ENCODE measurements at places on chromosomes 6 and 20.

GRCh38 chr6:114580882-114581281, 238.1 kb upstream of the HS3ST5 start:
- DNase-seq: no peak

- DNase-seq: peak; percentile 13
These were observed 6.9 kb downstream of the SESN1 start for GRCh38 chr6:109087661-109088264.

DNA sequence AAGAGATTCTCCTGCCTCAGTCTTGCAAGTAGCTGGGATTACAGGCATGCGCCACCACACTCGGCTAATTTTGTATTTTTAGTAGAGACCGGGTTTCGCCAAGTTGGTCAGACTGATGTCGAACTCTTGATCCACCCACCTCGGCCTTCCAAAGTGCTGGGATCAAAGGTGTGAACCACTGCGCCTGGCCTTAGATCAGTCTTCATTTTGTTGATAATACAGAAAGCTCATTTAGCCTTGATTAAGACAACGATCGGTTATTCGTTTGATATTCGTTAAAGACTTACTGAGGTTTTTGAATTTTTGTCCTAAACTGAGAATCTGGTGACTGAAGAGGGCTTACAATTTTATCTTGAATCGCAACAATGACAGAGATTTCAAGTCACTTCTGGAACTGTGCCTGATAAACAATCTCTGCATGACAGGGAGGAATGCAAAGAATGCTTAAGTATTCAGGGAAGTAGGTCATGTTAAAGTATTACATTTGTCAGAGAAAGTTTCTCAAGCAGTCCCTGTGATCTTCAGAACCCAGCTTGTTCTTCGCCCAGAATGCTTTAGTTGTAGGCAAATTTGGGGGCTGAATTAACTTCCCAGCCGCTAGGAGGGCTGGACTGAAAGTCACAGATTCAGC, 14.8 kb downstream of the AKAP12 start:
- DNase-seq: peak; percentile 24

- DNase-seq: no peak
These were observed 337.2 kb downstream of the SMOC2 start for GRCh38 chr6:168778201-168778600.

GRCh38 chr20:21436205-21436604, 38.9 kb upstream of the NKX2-4 start:
- DNase-seq: peak; percentile 91

- DNase-seq: no peak
These were observed 517.5 kb downstream of the PREX1 start for GRCh38 chr20:48310305-48310704.

DNA sequence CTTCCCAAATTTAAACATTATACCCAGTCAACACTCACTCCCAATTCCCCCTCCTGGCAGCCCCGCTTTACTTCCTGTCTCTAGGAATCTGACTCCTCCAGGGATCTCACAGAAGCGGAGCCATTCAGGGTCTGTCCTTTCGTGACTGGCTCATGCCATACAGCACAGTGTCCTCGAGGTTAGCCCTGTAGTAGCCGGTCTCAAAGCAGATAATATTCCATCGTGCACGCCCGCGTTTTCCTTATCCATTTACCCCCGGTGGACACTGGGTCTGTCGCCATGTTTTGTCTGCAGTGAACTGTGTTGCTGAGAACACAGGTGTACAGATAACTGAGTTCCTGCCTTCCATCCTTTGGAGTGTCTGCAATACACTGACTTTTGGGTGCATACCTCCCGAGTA, 95.3 kb downstream of the TTLL2 start:
- DNase-seq: no peak

GRCh38 chr20:19502169-19502568, 255.9 kb upstream of the RIN2 start:
- peak; percentile 33 for DNase-seq

- no peak for DNase-seq
These were observed 82.2 kb downstream of the CHMP4B start for GRCh38 chr20:33893314-33893713.

- DNase-seq: peak; percentile 92
These were observed 39.0 kb downstream of the GMPR start for GRCh38 chr6:16277101-16277981.

DNA sequence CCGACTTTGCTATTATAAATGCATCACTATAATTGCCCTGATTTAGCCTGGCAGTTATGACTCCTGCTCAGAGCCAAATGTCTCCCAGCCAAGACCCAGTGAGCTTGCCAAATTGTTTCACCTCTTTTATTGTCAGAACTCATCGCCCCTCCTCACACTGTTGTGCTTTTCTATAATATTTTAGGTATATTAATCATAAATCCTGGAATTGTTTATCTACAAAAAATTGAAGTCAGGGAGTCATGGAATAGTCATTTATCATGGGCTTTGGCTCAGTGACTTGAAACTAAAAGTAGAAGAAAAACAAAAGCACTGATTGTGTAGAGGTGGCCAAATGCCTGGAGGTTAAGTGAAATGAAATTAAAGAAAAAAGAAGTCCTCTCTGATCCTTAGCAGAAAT, 85.6 kb downstream of the PFDN4 start:
- DNase-seq: peak; percentile 76

DNA sequence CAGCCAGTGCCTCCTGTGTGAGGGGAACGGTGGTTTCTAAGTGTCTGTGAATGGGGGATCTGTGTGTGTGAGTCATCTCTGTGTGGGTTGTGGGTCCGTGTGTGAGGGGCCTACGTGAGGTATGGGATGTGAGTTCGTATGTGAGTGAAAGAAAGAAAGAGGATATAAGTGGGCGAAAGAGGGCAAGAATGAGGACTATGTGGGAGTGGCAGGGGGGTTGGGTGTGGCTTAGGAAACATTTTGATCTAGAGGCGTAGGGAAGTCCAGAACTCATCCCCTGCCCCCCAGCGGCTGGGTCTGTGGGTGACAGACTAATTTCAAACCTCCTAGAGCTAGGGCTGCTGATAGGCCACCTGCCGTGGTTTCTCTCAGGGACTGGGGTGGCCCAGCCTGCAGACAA, 35.5 kb downstream of the DHX35 start:
- DNase-seq: no peak

GRCh38 chr6:147508042-147508865, at the start of gene SAMD5:
Gene SAMD5 (plus strand): TSS chr6:147508690. CDS start chr6:147508929, 239 bp downstream.
- DNase-seq: peak; percentile 64

DNA sequence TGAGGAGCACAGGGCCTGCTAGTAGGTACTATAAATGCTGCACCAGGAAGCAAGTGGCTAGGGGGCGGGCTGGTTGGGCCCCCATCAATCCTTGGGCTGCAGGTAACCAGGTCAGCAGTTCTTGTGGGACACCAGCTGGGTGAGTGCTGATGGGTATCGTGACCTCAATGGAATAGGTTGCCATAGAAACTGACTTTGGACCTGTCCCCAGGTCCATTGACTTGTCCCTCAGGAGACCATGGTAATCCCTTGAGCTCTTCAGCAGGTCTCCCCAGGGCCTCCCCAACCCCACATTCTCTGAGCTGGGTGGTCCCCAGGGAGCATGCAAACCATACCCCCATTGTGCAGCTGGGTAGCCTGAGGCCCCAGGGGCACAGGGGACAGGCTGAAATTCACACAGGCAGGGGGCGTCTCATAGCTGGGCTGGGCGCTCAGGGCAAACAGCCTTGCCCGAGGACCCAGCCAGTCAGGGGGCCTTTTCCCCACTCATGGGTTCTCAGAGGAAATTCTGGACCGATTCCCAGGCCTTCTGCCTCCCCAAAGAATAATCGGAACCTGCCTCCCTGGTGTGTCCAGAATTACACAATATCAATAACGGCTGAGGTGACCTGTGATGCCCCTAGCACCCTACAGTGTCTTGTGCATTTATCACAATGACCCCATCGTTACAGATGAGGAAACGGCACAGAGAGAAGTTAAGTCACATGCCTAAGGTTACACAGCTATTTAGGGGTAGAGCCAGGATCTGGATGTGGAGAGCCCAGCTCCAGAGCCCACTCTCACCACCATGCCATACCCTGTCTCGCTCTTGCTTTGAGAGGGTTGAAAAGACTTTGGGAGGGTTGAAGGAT, 35.9 kb downstream of the SRC start:
- DNase-seq: no peak

- DNase-seq: peak; percentile 88
These were observed 422.6 kb downstream of the QKI start for GRCh38 chr6:163836876-163837690.

DNA sequence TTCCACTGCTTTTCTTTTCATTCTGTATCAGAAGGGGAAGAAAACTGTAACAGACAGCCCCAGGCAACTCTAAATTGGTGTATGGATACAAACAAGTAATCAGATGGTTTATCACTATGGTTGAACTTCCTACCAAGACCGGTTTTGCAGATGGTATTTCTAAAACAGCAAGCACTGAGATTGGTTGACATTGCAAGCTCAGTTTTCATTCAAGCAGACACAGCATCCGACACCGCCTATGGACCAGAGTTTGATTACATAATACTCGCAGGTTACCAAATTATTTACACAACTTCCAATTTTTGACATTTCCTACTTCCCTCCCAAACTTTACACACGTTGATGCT, 209.9 kb downstream of the ALDH8A1 start:
- DNase-seq: no peak

DNA sequence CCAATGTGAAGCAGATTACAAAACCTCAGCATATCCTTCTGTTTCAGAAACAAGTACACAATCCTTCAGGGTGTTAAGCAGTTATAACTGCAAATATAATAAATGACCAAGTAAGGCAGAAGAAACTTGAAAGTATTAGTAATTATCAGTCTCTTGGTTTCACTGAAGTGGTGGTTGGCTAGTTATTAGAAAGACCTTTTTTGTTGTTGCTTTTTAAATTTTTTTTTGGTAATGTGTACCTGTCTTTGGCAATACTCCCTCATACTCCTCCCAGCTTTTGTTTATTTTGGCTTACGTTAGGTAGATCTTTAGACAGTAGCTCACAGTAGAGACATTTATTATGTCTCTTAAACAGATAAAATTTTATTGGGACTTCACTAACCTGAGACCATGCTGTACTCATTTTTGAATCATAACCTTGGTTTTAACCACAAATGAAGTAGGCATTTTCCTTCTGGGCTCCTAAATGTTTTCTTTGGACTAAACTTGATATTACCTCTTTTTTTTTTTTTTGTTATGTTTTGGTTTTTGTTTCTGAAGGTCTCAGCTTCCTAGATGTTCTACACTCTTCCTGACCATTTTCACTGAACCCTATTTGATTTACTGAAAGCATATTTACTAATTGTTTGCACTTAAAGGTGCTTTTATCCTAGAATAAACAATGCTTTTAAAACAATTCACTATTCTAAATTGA, 6.4 kb downstream of the CD2AP start:
- no peak for DNase-seq

DNA sequence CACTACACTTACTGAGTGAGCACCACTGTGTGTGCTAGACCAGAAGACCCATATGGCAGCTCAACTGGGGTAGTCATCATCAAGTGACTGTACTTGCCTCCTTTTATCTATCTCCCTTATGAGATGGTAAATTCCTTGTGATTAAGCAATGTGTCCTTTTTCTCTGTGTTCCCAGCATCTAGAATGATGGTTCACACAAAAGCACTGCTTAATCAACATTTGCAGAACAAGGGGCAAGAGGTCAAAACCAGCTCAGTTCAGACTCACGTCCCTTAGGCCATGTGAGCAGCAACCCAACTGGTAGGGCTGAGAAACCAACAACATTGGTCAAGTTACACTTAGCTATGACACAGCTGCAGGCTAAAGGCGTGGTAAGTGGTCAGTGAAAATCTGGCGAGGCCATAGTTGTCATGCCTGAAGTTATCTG, 10.0 kb downstream of the TRAM2 start:
- peak; percentile 85 for DNase-seq

GRCh38 chr20:38855356-38855755, 49.9 kb downstream of the PPP1R16B start:
- no peak for DNase-seq

GRCh38 chr20:21234806-21235483, 68.2 kb upstream of the XRN2 start:
- no peak for DNase-seq

DNA sequence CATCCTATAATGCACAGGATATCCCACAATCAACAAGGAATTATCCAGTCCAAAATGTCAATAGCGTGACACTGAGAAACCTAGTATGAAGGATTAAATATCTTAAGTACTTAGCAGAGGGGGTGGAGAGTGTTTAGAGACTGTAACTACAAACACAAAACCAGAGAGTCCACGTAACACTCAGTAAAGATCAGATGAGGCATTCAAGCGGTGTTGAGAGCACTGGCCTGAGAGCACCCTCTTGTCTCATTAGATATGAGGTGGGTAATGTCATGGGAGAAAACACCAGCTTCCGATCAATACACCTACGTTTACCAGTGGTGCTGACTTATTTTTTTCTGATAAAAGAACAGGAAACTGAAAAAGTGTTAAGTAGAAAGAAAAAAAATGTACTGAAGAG, 2.3 kb downstream of the FAM184A start:
- DNase-seq: no peak

DNA sequence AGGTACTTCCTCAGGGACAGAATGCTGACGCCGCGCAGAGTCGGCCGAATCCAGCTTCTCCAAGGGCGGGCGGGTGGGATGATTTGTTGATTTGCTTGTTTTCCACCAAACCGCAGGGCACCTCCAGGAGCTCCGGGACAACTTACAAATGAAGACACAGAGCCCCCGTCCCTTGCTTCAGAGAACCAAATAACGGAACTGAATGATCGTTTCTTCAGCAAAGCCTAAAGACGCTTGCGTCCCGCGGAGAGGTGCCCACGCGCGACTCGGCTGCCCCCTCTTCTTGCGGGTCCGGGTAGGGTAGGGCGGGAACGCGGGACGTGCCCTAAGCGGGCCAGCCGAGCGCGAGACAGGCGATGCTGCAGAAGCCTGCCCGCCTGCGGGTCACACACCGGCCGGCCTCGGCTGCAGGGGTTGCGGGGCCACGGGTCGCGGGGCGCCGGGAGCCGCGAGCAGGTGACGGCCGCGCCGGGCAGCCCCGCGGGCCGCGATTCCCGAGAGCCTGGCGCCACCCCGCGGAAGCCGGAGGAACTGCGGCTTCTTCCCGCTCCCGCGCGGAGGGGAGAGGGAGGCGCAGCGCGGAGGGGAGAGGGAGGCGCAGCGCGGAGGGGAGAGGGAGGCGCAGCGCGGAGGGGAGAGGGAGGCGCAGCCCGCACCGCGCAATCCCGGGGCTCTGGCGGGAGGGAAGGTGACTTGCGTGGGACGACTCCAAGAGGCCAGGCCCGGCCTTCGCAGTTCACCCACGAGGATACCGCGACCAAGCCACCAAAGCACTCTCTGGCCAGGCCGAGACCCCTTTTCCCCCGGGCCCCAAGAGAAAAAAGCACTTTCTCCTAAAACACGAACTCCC, 7.7 kb upstream of the FOXF2 start:
- DNase-seq: no peak

DNA sequence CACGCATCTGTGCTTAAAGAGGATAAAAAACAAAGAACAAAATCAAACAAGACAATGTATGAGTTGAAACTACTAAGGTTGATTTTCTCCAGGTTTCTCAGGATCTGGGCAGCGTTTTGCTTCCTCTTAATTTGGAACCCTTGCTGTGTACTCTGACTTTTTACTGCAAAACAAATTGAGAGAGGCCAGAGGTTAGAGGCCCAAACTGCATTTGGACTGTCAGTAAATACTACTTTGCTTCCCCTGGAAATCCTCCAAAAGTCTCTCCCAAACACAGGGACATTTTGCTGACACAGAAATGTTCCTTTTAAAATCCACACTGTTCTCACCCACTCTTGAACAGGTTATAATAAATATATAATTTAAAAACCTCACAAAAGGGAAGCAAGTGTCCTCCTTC, 1.1 kb downstream of the ARG1 start:
- no peak for DNase-seq

- DNase-seq: no peak
These were observed 751.1 kb downstream of the DHX35 start for GRCh38 chr20:39713076-39713840.

All from foreskin melanocyte (primary cell).